Ureter (tissue), 1 donor: ENCODE measurements at places on chromosomes 16 and 17. TPM values are rescaled to one million over a fixed set of nuclear protein-coding genes. Genes with fewer than 3 reads are reported as not detected.

DNA sequence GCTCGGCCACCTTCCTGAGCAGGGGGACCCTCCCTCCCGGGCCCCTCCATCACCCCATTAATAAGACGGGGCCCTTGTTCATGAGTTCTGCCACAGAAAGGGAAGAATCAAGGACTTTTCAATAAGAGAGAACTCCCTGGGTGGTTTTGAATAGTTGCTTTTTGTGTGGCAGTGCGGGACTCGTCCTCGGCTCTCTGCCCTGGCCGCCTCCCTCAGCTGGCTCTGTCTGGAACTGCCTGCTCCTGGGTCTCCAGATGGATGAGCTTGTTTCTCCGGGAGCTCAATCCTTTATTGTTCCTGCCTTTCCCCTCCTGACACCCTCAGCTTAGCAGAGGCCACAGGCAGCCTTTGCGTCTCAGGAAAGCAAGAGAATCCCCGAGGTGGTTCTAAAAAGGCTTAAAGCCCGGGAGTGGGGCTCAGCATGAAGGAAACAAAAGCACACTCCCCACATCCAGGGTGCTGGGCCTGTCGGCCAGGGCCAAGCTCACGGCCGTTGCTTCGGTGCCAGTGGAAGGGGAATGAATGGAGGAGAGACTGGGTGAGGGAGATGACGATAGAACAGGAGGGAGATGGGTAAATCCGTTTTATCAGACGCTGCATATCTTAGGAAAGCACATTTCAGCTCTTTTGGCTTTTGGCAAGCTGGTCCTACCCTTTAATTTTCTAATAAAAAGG, 60.2 kb downstream of the RAI1 start:
- no peak for DNase-seq

DNA sequence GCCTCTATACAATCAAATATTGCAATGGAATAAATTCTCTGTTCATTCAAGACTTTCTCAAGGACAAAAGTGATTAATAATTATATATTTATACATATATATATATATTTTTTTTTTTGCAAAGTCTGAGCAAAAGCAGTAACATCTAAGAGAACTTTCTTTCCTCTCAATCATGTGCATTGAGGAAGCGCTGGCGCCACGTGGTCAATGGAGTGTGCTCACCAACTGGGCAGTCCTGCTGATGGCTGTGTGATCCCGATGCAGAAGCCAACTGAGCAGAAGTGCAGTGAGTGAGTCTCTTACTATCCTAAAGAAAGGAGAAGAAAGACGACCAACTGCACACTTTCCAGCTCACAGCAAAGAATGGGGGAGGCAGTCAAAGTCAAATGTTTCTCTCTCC, 37.2 kb upstream of the ULK2 start:
- no peak for DNase-seq

- no peak for DNase-seq
These were observed 28.8 kb downstream of the UNC13D start for GRCh38 chr17:75815399-75815798.

DNA sequence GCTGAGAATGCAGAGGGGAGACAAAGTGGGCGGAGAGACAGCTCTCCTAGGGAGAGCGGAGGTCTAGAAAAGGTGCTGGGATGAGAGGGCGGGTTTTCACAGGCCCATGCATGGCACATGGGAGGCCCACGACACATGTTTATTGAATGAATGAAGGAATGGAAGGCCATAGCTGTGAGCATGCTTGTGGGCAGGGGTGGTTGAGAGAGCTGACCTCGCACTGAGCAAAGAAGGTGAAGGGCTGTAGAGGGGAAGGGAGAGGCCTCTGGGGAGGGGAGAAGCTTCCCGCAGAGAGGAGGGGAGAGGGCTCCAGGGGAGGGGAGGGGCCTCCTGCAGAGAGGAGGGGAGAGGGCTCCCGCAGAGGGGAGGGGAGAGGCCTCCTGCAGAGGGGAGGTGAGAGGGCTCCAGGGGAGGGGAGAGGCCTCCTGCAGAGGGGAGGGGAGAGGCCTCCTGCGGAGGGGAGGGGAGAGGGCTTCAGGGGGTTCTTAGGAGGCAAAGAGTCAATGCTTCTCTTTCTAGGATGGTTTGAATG, 27.3 kb downstream of the SDK2 start:
- DNase-seq, result no peak

GRCh38 chr16:2178321-2179106, 17.9 kb downstream of the CASKIN1 start:
- no peak for DNase-seq

GRCh38 chr16:12740986-12741610, 62.6 kb downstream of the CPPED1 start:
- DNase-seq, result no peak

DNA sequence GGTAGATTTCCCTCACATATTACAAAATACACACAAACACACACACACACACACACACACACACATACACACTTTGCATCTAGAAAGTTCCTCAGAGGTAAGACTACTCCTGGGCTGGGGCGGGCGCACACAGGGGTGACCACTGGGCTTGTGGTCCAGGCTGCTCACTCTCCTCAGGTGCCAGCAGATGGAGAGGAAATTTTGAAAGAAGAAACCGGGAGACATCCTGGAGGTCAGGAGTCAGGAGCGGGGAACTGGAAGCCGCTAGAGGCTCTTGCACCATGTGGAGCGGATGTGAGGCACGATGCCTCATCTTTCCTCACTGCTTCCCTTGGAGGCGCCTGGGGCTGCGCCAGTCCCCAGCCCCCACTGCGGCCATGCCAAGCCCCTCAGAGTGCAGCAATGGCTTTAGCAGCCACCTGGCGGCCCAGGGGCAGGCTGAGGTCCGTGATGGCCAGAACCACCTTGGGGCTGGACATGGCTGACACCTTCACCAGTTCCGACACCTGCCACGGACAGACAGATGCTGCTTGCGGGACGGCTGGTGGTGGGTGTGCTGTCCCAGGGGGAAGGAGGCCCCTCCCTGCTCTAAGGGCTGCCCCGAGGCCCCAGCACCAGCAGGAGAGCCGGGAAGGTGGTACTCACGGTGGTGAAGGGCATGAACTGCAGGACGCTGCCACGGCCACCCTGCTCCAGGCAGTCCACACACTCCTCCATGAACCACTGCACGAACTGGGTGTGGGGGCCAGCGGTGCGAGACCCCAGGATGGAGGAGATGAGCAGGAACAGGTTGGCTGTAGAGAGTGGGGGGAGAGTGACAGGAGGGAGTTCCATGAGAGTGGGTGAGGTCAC, 4.1 kb downstream of the CSF3 start:
- DNase-seq, result no peak

DNA sequence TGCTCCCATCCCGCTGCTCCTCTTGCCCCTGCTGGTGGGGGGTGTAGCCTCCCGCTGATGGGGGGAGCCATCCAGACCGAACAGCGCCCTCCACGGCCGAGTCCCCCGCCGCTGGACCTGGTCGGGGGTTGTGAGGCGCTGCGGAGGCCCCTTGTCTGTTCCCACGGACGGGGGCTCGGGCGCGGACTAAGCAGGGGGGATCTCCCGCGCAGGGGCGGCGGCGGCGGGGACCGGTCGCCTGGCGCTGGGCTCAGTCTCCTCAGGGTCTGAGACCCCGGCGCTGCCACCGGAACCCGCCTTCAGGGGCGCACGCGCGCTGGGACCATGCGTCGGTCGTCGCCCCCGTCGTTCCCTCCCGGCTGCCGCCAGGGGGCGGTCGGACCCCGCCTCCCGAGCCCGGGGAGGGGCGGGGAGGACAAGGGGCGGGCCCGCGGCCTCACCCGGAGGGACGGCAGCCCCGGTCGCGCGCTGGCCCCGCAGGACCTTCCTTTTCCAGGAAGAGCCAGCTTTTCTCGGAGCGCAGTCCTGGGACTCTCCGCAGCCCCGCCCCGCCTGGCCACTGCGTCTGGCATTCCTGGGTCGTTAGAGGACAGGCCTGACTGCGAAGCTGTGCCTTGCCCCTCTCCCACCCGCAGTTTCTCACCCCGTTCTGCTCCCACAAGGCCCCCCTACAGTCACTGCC, 6.3 kb upstream of the IL32 start:
- peak; percentile 86 for DNase-seq

GRCh38 chr17:28204751-28205150, 114.2 kb upstream of the TMEM97 start:
- no peak for DNase-seq

- DNase-seq, result no peak
These were observed 2.8 kb downstream of the PTX4 start for GRCh38 chr16:1485847-1486496.

- no peak for DNase-seq
These were observed 1307.6 kb upstream of the GOT2 start for GRCh38 chr16:60041671-60042070.

GRCh38 chr17:27491713-27492190, 35.5 kb downstream of the KSR1 start:
- DNase-seq, result no peak

GRCh38 chr16:70258065-70258464, 6.3 kb upstream of the EXOSC6 start:
- DNase-seq, result no peak

DNA sequence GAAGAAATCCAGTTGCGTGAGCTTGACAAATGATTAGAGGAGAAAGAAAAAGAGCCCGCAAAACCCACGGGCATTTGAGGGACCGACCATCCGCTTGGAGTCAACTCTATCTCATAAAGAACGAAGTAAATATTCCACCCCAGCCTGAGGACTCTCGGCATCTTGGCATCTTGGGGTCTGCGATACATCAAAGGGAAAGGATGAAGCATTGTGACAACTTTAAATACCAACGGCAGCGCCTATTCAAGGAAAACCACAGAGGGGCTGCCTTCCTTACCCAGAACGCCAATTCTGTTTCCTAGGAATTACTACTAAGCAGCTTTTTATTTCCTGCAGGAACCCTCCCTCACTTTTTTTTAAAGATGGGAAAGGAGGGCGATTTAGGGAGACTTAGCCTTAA, 152.2 kb downstream of the FOXL1 start:
- DNase-seq, result no peak

- peak; percentile 60 for DNase-seq
These were observed 23.5 kb downstream of the TUBG1 start for GRCh38 chr17:42632949-42633444.

GRCh38 chr17:8475227-8475626, 39.5 kb downstream of the NDEL1 start:
- DNase-seq, result no peak

DNA sequence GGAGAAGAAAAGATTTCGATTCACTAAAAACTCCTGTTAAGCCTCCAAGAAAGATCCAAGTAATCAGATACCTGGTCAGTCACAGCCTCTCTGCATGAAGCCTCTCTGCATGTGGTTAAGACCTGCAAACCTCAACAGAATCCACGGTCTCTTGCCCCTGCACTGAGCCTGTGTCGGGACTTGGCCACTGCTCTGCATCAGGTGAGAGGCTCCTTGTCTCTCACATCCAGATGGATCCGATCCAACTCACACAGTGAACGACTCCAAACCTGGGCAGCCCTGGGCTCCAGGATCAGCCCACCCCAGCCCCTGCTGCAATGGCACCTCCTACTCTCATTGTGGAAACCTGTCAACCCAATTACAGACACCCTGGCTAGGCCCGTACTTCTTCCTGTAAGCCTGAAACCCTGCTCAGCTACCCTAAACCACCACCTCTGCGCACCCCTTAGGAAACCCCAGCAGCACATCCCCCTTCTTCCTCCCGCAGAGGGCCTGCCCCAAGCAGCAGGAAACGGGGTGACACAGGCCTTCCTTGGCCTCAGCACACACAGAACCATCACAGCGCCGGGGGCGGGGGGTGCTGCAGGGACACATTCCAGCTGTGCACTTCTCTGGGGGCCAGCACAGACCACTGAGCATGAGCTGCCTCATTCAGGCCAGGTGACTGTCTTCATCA, 129.5 kb downstream of the ANKRD11 start:
- DNase-seq, result no peak

- no peak for DNase-seq
These were observed 8.7 kb downstream of the CACNG5 start for GRCh38 chr17:66843627-66844026.

DNA sequence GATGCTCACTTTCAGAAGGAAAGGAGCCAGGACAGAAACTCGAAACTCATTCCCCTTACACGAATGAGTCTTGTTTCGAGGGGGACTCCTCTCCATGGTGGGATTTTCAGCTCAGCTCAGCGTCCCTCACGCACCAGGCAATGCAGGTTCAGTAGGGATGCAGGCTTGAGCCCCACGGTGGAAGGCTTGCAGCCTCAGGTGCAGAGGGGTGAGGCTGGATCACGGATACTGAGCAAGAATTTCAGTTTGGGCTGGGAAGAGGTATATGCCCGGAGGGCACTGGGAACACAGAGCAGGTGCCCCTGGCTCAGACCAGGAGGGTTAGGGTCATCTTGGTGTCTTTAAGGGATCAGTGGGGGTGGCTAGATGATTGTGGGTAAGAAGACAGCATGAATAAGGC, 344.9 kb upstream of the TNRC6C start:
- DNase-seq, result no peak

GRCh38 chr16:88905563-88905962, 39.1 kb upstream of the PABPN1L start:
- no peak for DNase-seq

DNA sequence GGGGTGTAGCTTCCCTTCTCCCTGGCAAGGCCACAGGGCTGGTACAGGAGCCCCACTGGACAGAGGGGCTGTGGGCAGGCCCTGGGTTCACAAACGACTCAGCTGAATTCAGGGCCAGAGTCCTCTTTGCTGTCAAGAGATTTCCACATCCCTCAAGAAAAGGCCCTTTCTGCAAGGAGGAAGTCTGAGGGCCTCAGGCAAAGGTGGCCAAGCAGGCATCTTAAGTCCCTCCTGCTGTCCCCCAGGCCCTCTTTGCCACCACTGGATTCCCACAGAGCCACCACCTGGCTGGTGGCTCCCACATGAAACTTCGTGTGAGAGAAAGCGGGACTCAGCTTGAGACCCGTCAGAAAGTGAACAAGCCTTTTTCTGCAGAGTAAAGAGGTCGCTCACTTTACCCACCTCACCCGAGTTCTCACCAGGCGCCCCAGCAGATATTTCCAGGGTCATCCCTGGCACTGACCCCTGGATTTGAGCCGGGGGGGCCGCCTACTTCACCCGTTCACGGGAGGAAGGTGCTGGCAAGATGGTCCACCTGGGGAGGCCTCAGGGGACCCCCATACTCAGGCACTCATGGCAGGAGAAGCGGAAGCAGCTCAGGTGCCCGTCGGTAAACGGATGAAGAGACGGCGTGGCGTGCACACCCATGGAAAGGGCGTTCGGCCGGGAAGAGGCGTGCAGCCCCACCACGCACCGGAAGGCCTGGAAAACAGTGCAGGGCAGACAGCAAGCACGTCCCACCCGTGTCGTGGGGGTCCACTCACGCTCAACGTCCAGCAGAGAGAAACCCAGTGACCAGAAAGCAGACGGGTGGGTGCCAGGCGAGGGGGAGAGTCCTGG, 3.6 kb downstream of the RNF166 start:
- no peak for DNase-seq

The SLC16A13 gene
- total RNA-seq, result 6.7 TPM

The SPNS3 gene
- 0.26 TPM for total RNA-seq

The CDH16 gene
- total RNA-seq, result not detected

The CDH11 gene
- total RNA-seq, result 98.3 TPM

The C17orf50 gene
- total RNA-seq, result not detected

The LDHD gene
- total RNA-seq, result 16.9 TPM

The BCAR1 gene
- total RNA-seq, result 81.8 TPM

The CEP112 gene
- total RNA-seq, result 18.0 TPM

The CCDC154 gene
- 2.0 TPM for total RNA-seq
